ENCODE measurements at places on chromosomes 12 and 14.

DNA sequence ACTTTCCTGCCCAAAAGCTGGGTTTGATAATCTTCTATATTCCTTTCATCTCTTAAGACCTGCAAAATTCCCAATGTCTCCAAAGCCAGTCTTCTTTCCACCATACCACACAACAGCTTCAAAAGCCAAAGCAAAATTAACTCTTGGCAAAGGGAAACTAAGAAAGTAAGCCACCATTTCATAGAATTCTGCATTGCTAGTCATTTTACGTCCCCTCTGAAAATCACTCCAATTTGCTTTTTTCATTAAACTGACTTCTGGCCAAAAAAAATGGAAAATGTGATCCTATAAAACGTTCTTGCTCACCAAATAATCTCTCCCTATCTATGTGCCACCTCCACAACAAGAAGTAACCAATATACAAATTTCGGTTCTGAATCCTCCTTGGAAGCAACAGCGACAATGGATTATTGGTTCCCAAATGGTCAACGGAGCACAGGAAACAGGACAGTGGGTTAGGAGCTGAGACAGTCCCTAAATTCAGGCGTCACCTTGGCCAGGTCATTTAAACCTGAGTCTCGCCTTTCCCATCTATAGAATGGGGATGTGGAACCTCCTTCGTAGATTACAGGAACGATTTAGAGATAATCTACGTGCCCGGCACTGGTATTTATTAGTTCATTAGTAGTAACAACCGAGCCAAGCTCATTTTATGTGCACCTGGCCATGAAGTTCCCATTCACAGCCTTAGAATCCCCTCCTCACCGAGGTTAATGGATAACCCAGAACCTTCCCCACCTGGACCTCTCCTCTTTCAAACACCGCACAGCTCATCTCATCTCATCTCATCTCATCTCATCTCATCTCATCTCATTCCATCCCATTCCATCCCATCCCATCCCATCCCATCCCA, 1.2 kb downstream of the NT5DC3 start:
- DNase-seq: no peak

DNA sequence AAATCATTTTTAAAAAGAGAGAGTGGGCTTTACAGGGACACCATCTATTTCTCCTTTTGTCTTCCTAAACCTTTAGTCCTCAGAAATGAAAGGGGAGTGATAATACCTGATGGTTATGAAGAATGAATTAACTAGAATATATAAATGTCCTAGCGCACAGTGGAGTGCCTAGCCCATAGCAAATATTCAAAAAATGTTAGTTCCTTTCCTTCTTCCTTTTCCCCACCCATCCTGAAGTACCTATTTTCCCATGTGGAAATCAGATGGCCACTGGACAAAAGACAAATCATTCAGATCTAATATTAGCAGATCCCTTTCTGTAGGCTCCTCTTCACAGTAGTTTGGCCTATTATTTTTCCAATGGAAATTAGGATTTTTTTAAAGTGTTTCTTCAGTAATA, 90.0 kb downstream of the SLC25A21 start:
- no peak for DNase-seq

- no peak for DNase-seq
Observed at GRCh38 chr12:113955109-113955970, 10.8 kb downstream of the RBM19 start.

DNA sequence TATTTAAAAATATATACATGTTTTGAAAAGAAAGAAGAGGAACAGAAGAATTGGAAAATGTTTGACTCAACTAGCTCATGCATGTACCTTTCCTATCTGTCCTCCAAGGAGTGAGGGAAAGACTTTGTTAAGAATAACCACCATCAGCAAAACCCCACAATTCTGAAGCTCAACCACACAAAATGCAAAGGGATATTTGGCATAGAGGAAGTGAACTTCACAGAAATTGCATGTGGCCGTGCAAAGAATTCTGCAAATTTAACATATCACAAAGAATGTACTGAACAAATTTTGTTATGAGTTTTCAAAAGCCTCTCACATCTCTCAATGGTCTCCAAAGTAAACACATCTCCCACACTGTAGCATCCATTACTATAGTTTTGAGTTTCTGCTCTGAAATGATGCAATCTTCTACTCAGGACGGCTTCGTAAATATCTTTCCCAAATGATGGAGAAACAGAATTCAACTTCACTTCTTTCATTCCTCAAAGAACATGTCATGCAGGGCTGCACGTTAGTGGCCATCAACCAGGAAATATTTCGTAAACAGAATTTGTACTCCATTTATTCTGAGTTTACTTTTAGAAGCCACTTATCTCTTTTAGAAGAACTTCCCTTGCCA, 17.6 kb downstream of the DUSP6 start:
- DNase-seq: no peak

DNA sequence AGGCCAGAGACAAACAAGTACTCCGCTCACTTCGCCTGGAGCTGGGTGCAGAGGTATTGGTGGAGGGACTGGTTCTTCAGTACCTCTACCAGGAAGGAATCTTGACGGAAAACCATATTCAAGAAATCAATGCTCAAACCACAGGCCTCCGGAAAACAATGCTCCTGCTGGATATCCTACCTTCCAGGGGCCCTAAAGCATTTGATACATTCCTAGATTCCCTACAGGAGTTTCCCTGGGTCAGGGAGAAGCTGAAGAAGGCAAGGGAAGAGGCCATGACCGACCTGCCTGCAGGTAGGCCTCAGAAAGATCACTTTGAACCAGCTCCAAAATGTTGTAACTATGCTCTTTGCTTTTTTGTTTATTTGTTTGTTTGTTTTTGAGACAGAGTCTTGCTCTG, 1.6 kb downstream of the CRADD start:
- DNase-seq: no peak

DNA sequence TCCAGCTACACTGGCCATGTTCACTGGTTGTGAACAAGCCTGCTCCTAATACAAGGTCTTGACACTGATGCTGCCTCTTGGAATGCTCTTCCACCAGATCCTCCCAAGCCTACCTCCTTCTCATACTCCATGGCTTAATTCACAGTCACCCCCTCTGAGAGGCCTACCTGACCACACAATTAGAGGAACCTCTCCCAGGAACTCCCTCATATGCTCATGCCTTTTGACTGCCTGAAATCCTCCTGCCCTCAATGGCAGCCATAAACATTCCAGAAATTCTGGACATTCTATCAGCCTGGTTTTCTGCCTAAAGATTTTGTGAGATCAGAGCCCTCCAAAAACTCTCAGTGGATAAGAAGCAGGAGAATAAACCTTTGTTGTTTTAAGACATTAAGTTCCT, 340.2 kb downstream of the C12orf75 start:
- no peak for DNase-seq

DNA sequence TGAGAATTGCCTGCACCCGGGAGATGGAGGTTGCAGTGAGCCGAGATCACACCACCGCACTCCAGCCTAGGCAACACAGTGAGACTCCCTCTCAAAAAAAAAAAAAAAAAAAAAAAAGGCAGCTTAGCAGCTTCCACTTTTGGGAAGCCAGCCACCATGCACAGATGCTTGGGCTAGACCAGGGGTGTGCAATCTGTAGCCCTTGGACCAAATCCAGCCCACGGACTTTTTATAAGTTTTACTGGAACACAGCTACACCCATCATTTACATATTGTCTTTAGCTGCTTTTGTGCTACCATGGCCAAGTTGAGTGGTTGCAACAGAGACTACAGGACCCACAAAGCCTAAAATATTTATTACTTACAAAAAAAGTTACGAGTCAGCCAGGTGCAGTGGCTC, 6.7 kb downstream of the CIT start:
- DNase-seq: no peak

GRCh38 chr12:132040906-132041606, 91.3 kb downstream of the EP400 start:
- no peak for DNase-seq

DNA sequence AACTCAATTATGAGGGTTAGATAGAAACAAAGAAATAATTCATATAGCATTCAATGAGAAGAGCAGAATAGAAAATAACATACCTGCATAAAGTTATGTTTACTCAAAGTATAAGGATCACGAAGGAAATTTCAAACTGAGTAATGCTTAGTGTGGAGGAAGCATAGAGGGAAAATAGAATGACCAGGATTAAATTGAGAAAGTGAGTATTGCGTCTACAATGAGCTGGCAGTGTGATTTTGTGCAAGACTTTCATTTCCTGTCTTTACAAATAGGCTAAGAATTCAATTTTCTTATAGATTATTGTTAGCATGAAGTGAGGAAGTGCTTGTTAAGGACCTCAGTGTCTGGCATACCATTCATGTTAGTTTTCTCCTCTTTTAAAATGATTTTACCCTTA, 12.0 kb downstream of the ADGRD1 start:
- DNase-seq: no peak

GRCh38 chr12:27635349-27635972, 60.8 kb upstream of the REP15 start:
- peak; percentile 0 for DNase-seq

DNA sequence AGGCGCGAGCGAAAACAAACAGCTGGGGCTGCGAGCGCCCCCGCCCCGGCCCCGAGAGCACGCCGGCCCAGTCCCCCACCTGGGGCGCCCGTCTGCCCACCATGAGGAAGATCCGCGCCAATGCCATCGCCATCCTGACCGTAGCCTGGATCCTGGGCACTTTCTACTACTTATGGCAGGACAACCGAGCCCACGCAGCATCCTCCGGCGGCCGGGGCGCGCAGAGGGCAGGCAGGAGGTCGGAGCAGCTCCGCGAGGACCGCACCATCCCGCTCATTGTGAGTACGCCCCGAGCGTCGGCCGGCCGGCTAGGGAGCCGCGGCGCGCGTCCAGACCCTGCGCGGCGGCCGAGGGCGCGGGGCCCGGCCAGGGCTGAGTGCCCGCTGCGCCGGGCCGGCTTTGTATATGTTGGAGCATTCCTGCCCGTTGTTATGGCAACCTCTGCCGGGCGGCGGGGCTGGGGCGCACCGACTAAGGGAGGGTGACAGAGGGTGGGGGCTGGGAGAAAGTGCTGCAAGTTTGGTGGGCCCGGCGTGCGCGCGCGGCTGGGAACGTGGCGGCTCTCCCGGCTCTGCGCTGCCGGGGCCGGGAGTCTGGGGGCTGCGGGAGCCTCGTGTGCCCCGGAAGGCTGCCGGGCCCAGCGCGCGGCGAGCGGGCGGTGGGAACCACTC, 367 bp downstream of the GALNT16 start:
- DNase-seq: no peak

GRCh38 chr12:13362260-13362841, 165.8 kb downstream of the EMP1 start:
- DNase-seq: peak; percentile 23

GRCh38 chr14:101929096-101929495, 35.3 kb upstream of the DYNC1H1 start:
- no peak for DNase-seq

GRCh38 chr14:31842899-31843298, 234.2 kb upstream of the ARHGAP5 start:
- DNase-seq: no peak

GRCh38 chr12:19894050-19894449, 454.8 kb downstream of the AEBP2 start:
- DNase-seq: no peak

GRCh38 chr12:39628836-39629235, 9.2 kb upstream of the ABCD2 start:
- no peak for DNase-seq

- DNase-seq: no peak
Observed at GRCh38 chr12:121762269-121762668, 31.2 kb downstream of the RHOF start.

DNA sequence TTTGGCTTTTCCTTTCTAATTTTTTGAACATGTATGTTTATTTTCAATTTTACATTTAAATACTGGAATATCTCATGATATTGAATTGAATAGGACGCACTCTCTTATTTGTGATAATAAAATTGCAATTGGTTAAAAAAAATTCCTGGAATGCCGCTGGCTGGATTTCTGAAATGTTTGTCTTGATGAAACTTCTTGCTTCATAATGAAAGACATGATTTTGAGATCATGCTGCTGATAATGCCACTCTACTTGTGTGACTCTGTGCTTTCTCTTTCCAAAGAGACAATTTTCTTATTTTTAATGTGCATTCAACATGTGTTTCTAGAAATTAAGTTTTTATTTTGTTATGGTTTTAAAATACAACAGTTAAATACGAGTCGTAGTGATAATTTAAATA, 465.7 kb upstream of the FAR2 start:
- DNase-seq: no peak

GRCh38 chr14:96261772-96262655, 6.0 kb downstream of the BDKRB1 start:
- DNase-seq: no peak

- DNase-seq: no peak
Observed at GRCh38 chr12:26629864-26630263, 203.1 kb downstream of the ITPR2 start.

DNA sequence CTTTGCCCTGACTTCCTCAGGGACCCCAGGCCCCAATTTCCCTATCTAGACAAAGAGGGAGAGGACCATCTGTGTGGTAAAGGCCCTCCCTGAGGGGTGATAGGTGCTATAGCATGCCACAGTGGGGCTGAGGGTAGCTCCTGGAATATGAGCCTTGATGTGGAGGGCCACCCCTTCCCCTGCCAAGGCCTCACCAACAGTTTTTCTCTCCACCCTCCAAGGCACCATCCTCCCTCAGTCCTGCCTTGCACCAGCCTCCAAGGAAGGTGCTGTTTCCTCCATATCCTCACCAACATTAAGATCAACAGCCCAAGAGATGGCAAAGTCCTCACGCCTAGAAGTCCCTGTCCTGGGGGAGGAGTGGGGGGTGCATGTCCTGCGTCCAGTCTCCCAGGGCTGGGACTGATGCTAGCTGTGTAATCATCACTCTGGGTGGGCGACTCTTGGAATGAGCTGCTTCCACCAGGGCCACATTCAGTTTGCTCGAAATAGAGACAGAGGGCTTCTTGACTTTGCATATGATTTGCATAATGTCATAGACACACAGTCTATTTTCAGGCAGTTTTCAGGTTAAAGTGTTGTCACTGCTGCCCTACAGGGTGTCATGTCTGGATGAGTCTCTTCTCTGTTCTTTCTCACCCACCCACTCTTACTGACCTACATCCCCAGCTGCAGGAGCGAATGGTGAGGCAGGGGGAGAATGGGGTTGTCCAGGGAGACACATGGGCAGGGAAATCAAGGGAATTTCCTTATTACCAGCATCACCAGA, 17.4 kb downstream of the ACVRL1 start:
- no peak for DNase-seq

- DNase-seq: no peak
Observed at GRCh38 chr12:71439362-71439612, 311 bp upstream of the LGR5 start.
